Daoy (cell line): ENCODE measurements at places on chromosomes 6 and 20. TPM values are rescaled to one million over a fixed set of nuclear protein-coding genes. Genes with fewer than 3 reads are reported as not detected.
A peak's percentile ranks its signal among the peaks of the same experiment; 100 is the strongest.

- DNase-seq, result peak; percentile 81
Observed at GRCh38 chr6:52420668-52421358, 671 bp downstream of the EFHC1 start.

DNA sequence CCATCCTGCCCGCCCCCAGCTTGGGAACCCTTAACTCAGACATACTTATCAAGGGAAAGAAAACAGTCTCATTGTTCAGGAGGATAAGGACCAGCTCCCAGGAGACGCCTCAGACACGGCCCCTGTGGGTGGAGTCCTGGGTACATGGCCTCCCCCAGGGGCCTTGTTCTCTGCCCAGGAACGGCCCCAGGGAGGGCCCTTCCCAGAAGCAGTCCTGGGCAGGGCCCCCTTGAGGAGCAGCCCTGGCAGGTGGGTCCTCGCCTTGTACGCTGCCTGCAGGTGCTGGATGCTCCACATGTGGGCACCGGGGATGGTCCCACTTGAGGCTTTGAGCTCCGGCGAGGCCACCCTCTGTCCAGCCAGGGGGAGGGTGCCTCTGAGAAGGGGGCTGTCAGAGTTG lies 4.5 kb upstream of the GATA5 start:
- no peak for DNase-seq

DNA sequence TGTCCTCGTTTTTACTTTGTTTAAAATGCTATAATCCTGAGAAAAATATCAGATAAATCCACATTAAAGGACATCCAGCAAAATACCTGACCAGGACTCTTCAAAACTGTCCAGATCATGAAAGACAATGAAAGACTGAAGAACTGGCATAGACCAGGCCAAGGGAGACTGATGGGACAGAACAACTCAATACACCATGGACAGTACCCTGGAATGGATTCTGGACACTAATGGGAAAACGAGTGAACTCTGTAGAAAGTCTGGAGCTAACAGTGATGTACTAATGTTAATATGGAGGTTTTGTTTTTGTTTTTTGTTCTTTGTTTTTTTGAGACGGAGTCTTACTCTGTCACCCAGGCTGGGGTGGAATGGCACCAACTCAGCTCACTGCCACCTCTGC lies 461.4 kb downstream of the CD83 start:
- DNase-seq, result no peak

DNA sequence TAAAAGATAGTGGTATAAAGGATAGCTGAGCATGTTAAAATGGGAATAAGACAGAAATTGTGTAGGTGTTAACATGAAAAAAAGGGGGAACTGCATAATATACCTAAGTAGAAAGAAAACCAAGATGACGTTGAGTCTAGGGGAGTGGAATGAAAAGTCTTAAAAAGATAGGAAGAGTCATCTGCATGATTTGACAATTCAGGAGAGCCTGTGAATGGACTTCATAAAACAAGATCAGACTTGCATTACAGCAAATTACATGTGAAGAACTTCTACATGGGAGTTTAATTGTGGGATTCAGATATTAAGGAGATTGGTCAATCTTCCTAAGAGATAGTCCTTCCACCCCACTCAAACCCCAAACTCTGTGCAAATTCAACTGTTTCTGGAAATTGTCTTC lies 85.5 kb downstream of the WASF1 start:
- DNase-seq, result no peak

- peak; percentile 43 for DNase-seq
Observed at GRCh38 chr6:162621246-162621645, 106.3 kb downstream of the PRKN start.

GRCh38 chr6:80553071-80553740 lies 446.7 kb downstream of the BCKDHB start:
- DNase-seq, result no peak

- DNase-seq, result peak; percentile 70
Observed at GRCh38 chr6:14596410-14596809, 478.8 kb downstream of the CD83 start.

- peak; percentile 32 for DNase-seq
Observed at GRCh38 chr6:16548121-16548520, 213.1 kb downstream of the ATXN1 start.

DNA sequence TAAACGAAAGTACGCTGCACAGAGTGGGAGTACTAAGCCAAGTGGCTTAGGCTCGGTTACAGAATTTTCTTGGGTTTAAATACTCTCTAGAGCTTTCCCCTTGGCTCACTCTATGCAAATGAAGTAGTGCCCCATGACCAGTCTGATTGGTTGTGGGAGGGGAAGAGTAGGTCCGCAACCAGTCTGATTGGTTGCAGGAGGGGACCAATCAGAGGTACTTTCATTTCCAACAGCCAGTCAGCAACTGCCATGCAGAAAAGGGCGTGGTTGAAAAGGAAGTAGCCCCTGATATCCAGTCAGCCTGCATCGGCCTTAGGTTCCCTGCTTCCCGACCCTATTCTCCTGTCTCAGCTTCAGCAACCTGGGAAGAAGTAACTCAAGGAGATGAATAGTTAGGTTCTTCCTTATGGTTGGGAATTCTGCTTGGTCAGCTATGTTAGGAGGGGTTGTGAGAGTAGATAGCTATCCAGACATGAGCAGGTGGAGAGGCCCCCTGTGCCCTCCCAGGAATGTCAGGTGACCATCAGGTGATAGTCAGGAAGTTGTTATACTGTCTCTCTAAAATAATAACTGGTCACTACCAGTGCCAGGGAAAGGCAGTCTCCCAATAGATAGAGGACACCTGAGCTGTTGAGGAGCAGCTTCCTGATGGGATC lies 57.4 kb downstream of the FARS2 start:
- DNase-seq, result no peak

DNA sequence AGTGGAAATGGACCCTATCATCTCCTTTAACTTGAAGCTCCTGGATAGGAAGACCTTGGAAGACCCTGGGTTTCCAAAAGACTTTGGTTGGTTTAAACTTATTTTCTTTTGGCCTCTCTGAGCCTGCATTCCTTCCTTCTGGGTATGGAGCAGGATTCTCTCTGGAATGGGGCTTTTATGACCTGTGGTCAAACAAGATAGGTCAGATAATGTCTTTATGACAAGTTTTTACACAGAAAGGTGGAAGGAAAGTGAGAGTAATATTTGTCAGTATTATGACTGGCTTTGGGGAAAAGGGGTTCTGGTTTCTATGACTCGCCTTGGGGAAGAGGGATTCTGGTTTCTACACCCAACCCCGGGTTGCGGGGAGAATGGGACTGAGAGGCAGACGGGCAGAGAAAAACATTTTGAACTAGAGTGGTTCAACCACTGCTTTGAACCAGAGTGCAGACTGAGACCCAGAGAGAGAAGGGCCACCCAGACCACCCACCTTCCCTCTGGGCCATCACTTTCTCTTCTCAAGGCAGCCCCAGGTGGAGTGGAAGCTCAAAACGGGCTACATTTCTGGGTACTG lies 37.6 kb upstream of the KCNK5 start:
- no peak for DNase-seq

- DNase-seq, result no peak
Observed at GRCh38 chr6:56999049-56999448, 44.1 kb downstream of the BEND6 start.

GRCh38 chr6:130585587-130585986 lies 219.8 kb downstream of the TMEM200A start:
- DNase-seq, result no peak

DNA sequence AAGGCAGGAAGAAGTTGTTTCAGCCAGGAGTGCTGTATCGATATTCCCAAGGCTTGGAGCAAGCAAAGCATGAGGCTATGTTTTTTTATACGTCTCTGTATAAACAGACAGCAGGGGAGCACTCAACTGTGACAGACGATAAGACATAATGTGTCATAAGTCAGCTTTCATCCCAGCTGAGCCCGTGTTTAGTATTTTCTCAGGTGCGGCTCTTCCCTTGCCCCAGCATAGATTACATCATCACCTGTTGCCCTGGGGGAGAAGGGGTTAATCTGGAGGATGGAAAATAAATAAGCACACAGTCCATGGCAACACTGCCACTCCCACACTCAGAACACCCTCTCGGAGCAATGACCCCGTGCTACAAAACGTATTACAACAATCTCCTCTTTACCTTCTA lies 22.1 kb upstream of the KCNK5 start:
- peak; percentile 40 for DNase-seq

DNA sequence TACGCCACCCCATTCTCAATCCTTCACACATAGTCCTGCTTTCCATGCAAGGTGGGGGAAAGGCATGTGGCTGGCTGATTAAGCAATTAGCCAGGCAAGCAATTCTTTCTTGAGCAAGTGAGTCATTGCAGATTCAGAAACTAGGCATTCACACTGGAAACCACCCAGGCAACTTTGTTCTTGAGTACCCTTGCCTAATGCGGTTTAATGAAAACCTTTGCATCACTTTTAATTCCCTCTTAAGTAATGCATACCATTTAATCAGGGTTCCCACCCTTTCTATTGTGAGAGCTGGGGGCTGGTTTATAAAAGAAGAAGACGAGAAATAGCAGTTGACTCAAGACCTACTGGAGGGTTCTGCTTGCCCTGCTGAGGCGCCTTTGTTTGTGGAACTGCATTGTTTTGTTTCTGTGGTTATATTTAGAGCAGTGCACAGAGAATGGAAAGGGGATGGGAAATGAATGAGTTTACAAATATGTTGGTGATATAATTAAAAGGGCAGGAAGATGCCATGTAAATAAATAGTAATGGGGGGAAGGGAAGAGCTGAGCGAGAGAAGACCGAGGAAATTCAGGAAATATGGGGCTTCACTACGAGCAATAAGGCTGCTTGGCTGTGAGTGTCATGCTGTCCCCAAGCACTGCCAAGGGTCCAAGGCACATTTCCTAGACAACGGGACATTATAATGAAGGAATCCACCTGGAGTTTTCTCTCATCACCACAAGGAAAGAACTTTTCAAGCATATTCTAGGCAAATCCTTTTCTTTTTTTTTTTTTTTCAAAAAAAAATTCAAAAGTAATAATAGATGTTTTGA lies 48.8 kb upstream of the TSHZ2 start:
- peak; percentile 88 for DNase-seq

DNA sequence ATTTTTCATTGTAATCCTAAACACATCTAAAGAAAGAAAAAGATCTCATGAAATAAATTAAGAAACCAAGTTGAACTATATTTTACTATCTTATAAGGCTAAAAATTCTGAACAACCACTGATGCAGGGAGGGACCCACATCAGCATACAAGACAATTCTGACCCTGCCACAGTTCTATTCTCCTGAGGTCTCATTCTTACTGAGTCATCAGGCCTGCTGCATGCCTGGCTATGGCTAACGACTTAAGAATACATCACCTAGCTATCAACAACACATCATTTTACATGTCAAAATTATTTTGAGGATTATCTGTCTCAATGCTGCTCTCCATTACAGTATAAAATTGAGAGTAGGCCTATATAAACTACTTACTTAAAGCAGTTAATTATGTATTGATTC lies 52.9 kb downstream of the FBXL4 start:
- no peak for DNase-seq

DNA sequence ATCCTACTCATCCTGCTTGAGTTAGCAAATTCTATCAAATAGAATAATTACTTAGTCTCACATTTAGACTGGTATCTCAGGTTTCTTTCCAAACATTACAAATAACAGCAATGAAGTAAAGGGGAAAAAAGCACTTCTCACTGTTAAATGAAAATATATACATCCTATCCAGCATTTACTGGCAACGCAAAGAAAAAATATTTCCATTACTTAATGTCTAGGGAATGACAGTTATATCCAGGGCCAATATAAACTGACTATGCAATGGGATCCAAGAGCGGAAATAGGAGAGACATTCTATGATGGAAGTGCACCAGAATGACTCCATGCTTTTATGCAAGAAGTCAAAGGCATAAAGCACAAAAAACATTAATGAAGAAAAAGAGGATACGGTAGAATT lies 60.3 kb downstream of the ME1 start:
- no peak for DNase-seq

DNA sequence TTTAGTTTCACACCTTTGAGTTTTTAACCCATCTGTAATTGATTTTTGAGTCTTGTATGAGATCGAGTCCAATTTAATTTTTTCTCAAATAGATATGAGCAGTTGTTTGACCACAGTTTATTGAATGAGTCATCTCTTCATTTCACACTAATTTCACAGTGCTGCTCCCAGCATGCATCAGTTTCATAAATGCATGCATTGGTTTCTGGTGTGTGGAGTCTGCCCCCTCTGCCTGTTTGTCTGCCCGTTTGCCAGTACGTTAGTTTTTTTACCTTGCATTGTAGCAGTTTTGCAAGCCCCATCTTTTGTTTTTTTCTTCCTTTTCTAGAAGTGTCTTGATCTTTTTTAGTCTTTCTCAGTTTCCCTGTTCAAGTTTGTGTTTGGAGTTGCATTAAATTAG lies 11.9 kb downstream of the SLX4IP start:
- peak; percentile 75 for DNase-seq

GRCh38 chr6:35173427-35174087 lies 32.4 kb upstream of the TCP11 start:
- peak; percentile 56 for DNase-seq

- no peak for DNase-seq
Observed at GRCh38 chr20:8194721-8195120, 62.7 kb downstream of the PLCB1 start.

DNA sequence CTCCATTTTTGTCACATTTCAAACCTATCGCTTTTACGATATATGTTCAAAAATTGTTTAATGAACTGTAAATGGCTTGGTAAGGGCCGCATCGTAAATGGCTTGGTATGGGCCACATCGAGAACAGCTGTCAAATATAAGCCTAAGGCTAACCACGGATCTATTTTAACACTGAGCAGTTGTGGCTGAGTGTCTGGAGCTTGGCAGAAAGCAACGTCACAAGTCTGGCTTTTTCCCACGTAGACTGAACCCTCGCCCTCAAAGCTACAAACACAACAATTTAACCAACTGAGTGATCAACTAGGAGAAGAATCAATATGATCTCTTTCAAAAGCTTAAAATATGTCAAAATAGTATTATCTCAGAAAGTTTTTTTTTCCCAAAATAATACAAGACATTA lies 71.4 kb upstream of the PRSS16 start:
- DNase-seq, result peak; percentile 19

- peak; percentile 31 for DNase-seq
Observed at GRCh38 chr20:20292472-20292871, 75.4 kb upstream of the INSM1 start.

DNA sequence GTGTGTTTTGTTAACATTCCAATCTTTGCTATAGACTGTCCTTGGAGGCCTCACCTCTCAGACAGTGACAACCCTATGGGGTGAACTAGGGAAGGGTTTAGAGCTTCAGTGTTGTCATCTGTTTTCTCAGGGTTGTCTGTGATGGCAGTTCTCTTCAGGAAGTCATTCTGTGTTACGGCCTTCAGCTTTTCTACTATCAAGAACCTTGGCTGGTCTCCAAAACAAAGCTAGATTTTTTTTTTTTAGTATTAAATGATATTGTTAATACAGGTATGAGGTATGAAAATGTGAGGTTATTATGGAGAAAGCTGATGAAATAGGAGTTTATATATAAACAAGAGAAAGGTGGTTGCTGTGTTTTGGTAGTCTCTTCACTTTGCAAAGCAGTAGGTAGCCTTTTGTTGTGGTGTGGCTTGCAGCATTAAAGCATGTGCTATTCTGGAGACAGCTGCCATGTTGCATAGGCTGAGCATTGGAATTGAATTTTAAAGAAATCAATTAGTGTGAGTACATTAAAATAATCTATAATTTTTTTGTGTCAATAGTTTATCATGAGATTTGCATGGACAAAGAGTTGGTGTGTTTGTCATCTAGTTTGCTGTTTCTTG lies 162.6 kb downstream of the CARMIL1 start:
- no peak for DNase-seq

The ABHD12 gene
- total RNA-seq, result 22.4 and 42.4 TPM in 2 replicates

The ROS1 gene
- 0.71 and 1.1 TPM in 2 replicates for total RNA-seq

The SLC24A3 gene
- total RNA-seq, result 0.06 TPM in 1 of 2 replicates, not detected in the other

The TRIM10 gene
- total RNA-seq, result not detected in 2 replicates

The OR12D3 gene
- total RNA-seq, result not detected in 2 replicates

The HLA-DQB1 gene
- total RNA-seq, result 0.23 and 0.51 TPM in 2 replicates

The GUCA1A gene
- not detected in 2 replicates for total RNA-seq

The ULBP1 gene
- total RNA-seq, result 1.2 and 1.6 TPM in 2 replicates

The LGSN gene
- total RNA-seq, result 0.23 TPM in 1 of 2 replicates, not detected in the other

The MAS1 gene
- total RNA-seq, result not detected in 2 replicates
